CD4-positive, alpha-beta T cell treated with Interleukin-17A for 4 hours (primary cell): ENCODE measurements at places on chromosomes 11 and 22.

- no peak for DNase-seq
These were observed 36.1 kb downstream of the UBASH3B start for GRCh38 chr11:122691549-122692150.

GRCh38 chr22:45224331-45224730 lies 16.4 kb downstream of the KIAA0930 start:
- no peak for DNase-seq

DNA sequence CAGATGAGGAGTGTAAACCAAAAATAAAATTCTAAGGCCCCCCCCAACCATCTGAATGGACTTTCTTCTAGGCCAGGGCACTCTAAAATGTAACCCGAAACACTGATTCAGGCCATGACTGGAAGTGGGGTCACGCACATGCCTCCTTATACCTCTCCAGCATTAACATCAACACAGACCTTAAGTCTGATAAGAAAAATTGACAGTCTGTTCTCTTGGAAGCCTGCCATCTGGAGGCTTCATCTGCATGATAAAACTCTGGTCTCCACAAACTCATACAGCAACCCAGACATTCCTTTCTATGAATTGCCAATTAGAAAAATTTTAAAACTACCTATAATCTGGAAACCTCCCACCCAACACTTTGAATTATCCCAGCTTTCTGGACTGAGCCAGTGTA lies 3.9 kb upstream of the SERGEF start:
- no peak for DNase-seq

DNA sequence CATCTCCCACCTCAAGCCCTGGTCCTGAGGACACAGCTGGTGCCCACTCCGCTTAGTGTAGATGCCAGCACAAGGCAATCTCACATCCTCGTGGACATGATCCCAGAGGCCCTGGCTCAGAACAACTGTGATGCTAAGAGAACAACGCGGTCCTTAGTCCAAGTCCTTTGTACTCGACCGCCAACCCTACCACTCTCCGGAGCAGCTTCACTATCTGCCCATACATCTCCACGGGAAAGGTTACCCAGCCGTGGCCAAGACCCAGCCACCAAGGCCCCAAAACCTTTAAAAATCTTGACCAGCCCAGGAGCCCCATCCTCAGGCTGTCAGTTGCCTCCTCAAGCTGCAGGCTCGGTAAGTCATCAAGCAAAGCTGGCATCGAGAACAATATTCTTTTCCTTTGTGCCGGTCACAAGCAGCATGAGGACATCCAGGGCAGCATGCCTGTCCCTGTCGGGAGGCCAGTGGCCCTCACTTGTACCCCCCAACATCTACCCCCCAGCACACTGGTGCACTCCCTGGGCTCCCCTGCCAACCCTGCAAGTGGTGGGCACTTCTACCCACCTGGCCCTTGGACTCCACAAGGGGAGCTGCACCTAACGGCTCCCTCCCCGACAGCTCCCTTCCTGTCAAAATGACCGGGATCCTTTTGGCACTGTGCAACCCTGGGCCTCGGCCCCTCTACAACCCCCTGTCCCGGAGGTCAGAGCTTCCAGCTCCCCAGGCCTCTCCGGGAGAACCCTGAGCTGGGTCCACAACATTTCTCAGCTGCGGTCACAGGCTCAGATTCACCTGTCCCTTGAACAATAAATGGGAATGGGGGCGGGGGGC lies 2.5 kb downstream of the OSBPL5 start:
- no peak for DNase-seq

GRCh38 chr11:75593286-75593915 lies 31.3 kb downstream of the SERPINH1 start:
- DNase-seq: no peak

GRCh38 chr11:101718402-101718801 lies 134.6 kb upstream of the TRPC6 start:
- DNase-seq: no peak

DNA sequence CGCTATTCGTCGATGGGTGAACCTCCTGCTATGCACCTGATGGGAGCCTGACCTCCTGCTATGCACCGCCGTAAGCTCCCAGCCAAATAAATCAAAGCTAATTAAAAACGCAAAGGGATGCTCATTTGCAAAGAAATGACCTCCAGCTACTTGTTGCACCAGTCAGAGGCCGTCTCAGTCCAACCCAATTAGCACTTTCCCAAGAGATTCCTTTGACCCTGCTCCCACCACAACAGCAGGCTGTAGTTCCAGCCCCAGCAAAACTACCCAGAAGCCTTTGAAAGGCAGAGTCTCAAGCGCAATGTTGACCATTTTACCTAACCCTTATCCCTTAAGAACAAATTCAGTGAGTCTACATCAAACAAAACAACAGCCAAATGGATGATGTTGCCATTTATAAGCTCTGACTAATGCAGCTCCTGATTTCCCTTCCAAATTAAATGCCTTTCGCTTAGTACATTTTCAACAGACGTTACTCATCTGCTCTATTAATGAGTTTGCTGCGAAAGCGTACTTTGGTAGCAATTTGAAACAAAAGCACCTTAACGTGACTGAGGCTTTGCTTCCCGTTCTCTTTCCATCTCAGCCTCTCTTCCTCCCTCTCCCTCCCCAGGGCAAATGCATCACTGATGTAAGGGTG lies 17.2 kb upstream of the BSX start:
- DNase-seq: no peak

- DNase-seq: no peak
These were observed 28.3 kb upstream of the SOX10 start for GRCh38 chr22:38012604-38013072.

DNA sequence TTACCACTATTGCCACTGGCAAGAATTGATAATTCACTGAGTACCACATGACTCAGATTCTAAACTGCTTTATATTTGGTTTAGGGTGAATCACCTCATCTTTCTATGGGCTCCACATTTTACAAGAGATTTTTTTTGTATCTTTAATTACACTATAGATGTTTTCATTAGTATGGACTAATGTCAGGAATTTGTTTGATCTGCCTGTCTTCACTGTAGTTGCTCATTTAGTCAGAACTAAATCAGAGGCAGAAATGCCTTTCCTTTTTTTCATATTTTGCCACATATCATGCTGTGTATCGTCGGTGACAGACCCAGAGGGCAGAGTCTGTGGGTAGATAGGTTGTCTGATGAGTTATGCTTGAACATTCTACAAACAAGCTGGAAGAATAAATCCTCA lies 524.1 kb downstream of the METTL15 start:
- DNase-seq: no peak

DNA sequence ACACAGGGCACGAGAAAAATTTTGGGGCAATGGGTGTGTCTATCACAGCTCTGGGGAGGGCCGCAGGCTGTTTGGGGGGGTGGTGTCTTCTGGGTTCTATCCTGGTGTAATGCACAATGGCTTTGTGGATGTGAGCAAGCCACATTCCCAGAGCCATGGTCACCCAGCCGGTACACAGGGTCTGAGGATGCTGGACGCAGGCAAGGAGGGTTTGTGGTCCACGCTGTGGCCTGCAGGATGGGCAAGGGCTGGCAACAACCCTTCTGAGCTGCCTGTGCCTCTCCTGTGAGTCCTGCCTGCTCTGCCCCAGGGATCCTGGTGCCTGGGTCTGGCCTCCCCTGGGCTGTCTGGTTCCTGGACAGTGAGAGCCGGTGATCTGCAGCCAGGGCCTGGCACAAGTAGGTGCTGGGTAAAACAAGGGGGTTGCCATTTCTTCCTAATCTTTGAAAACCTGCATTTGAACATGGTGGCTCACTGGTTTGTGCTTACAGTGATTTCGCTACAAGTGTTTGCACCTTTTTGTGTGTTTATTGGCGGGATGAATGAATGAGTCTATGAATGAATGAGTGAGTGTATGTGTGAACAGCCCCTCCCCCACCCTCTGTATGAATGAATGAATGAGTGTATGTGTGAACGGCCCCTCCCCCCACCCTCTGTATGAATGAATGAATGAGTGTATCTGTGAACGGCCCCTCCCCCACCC lies 4.4 kb upstream of the MRPL23 start:
- DNase-seq: no peak

DNA sequence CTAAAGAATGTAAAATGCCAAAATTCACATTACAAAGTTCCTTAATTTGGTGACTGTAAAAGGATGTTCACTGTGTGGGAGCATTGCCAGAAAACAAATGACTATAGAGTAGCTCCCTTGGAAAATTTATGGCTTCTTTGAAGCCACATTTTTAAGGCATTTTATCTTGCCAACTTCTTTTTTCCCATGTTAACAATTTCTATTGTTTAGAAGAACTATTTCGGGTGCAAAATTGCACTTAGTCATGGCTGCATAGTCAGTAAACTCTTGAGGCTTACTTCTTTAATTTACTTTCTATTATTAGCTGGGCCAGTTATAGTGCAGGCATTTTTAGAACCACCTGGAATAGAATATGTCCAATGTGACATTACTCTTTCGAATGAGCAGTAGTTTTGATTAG lies 515.3 kb downstream of the JRKL start:
- no peak for DNase-seq

DNA sequence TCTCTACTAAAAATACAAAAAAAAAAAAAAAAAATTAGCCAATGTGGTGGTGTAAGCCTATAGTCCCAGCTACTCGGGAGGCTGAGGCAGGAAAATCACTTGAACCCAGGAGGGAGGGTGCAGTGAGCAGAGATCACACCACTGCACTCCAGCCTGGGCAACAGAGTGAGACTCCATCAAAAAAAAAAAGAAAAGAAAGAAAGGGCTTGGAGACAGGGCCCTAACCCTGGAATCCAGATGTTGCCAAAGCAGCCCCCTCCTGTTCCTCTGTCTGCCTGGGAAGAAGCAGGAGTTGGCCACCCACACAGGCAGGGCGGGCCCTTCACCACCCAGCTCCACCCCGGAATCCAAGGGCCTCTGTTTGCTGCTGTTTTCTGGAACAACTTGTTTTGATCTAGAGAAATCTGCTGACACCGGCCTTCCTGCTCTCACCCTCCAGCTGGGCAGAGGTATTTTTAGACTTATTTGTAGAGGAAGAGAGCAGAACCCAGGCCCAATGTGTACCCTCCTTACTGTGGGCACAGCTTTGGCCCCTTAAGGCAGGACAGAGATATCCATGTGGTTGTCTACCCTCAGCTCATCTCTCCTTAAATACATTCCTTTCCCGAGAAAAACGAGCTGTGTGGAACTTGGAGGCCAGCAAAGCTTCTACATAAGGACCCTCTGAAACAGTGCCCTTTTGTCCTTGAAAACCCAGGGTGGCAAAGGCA lies 2.7 kb upstream of the NEAT1 start:
- DNase-seq: peak; percentile 75

GRCh38 chr11:66006891-66007176 lies 4.5 kb downstream of the BANF1 start:
- DNase-seq: no peak

GRCh38 chr11:74460481-74461154 lies 6.7 kb downstream of the KCNE3 start:
- DNase-seq: no peak

DNA sequence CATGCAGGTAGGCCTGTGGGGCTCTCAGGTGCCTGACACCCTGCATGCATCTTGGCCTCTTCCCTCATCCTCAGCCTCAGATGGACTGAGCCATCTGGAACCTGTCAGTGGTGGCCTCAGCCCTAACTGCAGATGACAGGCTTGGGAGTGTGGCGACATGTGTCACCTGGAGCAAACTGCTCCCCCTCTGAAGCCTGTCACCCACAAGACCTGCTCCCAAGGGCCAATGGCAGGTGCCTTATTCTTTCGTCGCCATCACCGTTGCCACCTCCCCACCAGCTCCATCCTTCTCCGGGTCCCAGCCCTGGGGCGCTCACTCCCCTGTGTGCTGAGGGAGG lies 3.6 kb upstream of the SEPTIN5 start:
- DNase-seq: no peak

GRCh38 chr22:25053153-25053805 lies 100.8 kb downstream of the KIAA1671 start:
- no peak for DNase-seq

GRCh38 chr11:111260811-111261210 lies 15.3 kb downstream of the POU2AF2 start:
- DNase-seq: no peak

- peak; percentile 68 for DNase-seq
These were observed 617 bp downstream of the CSKMT start for GRCh38 chr11:62665599-62666258.

- DNase-seq: no peak
These were observed 79.2 kb upstream of the GRIK4 start for GRCh38 chr11:120432056-120433018.

DNA sequence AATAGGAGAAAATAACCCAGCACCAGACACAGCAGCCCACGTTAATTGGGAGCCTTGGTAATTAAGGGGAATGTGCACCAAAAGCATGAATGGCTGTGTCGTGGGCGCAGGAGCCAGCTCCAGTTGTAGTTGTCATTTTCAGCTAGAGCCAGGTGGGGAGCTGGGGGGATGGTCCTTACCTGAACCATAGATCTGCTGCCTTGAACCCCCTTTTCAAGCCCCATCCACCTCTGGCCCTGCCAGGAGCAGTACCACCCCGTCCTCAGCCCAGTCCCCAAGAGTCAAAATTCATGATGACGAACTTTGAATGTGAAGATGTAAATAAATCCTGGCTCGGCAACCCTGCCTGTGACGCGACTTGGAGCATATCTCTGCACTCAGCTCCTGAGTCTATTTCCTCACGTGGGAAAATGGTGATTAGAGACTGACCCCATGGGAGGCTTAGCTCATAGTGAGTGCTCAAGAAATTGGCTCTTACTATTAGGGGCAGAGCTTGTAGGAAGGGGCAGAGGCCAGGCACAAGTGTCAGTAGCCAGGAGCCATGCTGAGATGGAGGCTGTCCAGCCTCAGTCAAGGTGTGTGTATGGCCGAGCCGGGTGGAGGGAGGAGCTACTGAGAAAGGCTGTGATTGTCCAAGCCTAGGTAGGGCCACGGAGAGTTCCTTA lies 794 bp upstream of the FXYD6 start:
- no peak for DNase-seq

DNA sequence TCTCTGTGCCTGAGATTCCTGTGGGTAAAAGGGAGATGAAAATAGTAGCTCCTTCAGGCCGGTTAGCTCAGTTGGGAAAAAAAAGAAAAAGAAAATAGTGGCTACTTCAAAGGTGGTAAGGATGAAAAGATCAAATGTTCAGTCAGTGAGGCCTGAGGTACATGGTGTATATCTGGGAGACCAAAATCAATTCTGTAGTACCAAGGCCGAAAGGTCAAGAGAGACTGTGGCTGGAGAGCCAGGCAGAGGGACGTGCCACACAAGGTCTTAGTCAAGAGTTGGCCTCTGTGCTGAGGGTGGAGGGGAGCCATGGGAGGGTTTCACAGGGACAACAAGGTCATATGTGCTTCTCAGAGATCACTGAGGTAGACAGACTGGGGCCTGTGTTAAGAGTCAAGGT lies 4.8 kb upstream of the GDPD5 start:
- DNase-seq: no peak

GRCh38 chr22:26599505-26599904 lies 9.6 kb upstream of the TPST2 start:
- no peak for DNase-seq

GRCh38 chr11:3341298-3341697 lies 37.6 kb downstream of the ZNF195 start:
- DNase-seq: peak; percentile 73

GRCh38 chr11:78652843-78653239 lies 78.2 kb upstream of the NARS2 start:
- no peak for DNase-seq

GRCh38 chr11:119100994-119101758 lies 477 bp downstream of the DPAGT1 start:
- DNase-seq: no peak

- peak; percentile 27 for DNase-seq
These were observed 21.9 kb upstream of the POLD3 start for GRCh38 chr11:74570266-74571061.

GRCh38 chr11:14237444-14237961 lies 121.5 kb downstream of the RRAS2 start:
- DNase-seq: no peak

- DNase-seq: no peak
These were observed 34.5 kb downstream of the TENM4 start for GRCh38 chr11:79406376-79406775.
